NCI-H526 treated with DMSO at 0.1 percent for 48 hours (cell line): ENCODE measurements at places on chromosomes 16 and 17.
A peak's percentile ranks its signal among the peaks of the same experiment; 100 is the strongest.

DNA sequence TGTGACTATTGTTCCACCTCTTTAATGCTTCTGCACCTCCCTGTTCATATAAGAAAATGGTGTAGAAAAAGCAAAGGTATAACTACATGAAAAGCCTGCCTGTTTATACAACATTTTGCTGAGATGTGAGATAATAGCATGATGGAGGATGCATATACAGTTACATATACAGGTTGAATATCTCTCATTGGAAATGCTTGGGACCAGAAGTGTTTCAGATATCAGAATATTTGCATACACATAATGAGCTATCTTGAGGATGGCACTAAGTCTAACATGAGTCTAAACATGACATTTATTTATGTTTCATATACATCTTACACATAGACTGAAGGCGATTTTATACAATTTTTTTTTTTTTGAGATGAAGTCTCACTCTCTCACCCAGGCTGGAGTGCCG, 5.7 kb upstream of the WSB1 start:
- peak; percentile 40 for DNase-seq

GRCh38 chr17:57849163-57849873, 526 bp downstream of the MRPS23 start:
- DNase-seq, result no peak

DNA sequence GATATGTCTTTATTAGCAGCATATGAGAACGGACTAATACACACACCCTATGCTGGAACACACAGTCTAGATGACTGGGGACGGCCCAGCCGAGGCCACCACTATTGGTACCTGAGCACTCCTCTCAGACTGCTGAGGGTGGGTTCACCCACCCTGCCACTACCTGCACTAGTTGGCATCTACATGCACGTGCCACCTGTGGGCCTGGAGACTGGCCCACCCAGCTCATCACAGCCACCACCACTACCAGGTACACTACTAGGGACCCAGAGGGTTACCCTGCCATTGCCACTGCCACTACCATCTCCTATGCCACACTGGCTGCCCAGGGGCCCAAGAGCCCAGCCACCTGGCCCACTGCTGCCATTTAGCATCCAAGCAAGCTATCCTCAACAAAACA, 32.5 kb downstream of the MEAK7 start:
- no peak for DNase-seq

DNA sequence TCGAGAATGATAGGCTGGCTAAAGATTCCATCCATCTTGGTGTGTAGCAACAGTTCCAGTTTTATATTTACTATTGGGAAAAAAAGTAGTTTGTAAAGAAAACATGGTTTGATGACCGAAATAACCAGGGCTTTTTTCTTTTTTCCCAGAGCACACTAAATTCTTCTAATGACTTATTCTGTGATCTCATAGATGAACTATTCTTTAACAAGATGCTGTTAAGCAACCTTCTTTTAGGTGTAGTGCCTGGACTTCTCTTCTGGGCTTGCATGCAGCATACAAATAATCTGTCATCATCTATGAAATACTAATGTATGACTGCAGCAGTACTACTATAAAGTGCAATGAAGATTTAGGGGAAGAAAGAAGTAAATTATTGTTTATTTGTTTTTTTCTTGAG, 11.0 kb upstream of the CAPNS2 start:
- no peak for DNase-seq

- DNase-seq, result no peak
These were observed 37.0 kb downstream of the USP22 start for GRCh38 chr17:21005803-21006202.

DNA sequence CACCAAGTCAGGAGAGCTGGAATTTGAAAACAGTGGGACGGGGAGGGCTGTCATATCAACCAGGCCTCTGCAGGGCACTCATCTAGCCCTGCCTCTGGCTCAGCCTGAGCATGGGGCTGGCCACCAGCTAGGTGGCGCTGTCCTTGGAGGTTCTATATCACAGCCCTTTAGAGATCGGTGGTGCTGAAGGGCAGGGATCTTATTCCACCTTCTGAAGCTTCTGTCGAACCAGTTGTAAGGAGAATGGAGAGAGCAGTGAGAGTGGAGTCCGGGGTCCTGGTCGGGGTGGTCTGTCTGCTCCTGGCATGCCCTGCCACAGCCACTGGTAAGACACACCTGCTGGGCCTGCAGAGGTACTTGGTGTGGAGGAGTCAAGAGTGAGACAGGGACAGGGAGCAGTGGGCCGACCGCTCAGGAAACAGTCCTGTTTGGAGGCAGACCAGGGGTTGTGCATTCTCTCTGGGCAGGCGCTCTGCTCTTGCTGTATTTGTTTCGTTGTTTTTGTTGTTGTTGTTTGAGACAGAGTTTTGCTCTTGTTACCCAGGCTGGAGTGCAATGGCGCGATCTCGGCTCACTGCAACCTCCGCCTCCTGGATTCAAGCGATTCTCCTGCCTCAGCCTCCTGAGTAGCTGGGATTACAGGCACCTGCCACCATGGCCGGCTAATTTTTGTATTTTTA, at the start of gene CES3:
CES3 (plus strand) TSS at position 202 of the 680 bp plus-strand sequence; CDS start at position 244, 42 bp downstream.
- DNase-seq, result peak; percentile 51

DNA sequence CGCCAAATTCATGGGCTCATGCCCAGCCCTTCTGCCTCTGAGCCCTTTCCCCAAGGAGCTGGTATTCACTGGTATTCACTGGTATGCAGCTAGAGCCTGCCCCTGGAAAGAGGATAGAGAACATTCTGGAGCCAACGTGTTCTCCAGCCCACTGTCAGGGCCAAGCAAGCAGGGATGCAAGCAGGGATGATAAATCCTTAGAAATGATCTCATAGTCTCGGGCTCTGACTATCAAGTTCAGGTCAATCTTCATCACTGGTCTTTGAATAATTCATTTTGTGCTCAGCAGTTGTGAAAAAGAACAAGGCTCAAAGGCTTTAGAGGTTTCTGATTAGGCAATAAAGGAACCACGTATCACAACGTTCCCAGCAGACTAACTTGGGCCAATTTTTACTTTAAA, 57.3 kb downstream of the CACNG5 start:
- no peak for DNase-seq

DNA sequence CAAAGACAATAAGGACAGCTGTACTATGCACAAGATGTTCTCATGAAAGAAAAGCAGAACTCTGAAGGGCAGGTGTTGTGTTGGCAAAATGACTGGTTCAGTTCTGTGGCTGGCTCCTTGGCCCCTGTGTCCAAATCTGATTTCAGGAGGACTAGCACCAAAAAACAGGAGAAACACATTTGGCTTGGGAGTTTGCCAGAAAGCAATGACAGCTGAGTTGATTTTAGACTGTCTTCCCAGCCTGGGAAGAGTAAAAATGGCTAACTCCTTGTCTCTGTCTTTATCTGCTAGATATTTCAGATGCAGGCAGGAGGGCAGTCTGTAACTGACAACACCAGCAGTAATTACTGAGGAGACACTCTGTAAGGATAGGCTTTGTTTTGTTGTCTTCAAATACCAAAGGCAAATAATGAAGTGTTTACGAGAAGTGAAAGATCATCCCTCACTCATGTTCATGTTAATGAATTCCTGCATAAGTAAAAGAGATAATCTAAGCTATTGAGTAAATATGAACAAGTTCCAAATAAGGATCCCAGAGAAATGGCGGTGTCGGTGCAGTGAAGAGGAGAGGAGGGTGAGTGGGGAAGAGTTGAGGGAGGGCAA, 989.0 kb downstream of the CDH11 start:
- DNase-seq, result no peak

DNA sequence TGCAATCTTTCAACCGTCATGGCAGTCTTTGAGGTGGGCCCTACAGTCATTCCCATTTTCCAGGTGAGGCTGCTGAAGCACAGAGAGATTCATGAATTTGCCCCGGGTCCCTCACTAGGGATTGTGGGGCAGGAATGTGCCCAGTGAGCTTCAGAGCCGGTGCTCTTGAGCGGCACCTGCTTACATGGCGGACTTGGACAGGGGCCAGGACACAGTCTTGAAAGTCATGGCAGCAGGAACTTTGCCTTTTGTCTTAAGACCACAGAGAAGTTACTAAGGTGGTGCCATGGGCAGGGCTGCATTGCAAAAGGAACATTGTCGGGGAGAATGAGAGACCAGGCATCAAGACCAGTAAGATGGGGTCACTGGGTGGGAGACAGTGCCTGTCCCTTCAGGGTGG, 363.4 kb downstream of the FOXL1 start:
- no peak for DNase-seq
